Putamen (tissue), 1 donor: ENCODE measurements at places on chromosomes 4 and X.

GRCh38 chrX:49310371-49310770 lies 6.9 kb downstream of the GAGE10 start:
- DNase-seq: no peak

- DNase-seq: no peak
Measured at GRCh38 chr4:110621328-110621812, 1.5 kb downstream of the PITX2 start.

GRCh38 chrX:42696536-42697124 lies 81.3 kb downstream of the PPP1R2C start:
- no peak for DNase-seq

DNA sequence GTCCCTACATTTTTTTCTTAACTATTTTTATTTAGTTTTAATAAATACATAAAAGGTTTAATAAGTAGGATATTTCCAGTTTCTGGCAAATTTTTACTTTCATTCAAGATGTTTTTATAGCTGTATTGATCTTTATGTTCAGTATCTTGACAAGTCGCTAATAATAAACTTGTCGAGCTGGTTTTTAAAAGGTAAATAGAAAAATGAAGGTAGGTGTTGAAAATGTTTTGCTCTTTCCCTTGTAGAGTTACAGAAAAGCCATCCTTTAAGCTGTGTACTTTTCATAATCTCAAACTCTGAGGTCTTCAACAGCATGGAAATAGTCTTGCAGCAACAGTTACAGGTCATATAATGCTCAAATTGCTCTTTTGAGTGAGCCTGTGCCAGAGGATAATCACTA lies 52.6 kb downstream of the RS1 start:
- no peak for DNase-seq

GRCh38 chr4:112637552-112637866 lies 566 bp downstream of the LARP7 start:
- DNase-seq: no peak

DNA sequence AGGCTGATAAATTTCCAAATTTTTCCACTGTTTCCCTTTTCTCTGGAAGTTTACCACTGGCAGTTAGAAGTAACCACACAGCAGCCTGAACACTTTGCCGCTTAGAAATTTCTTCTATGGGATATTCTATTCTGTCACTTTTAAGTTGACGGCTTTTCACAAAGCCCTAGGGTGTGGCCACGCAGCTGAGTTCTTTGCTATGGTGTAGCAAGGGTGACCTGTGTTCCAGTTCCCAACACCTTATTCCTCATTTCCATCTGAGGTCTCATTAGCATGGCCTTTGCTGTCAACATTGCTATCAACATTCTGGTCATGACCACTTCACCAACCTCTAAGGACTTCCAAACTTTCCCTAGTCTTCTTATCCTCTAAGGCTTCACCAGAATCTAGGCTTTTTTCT lies 45.4 kb upstream of the NFKB1 start:
- DNase-seq: no peak

DNA sequence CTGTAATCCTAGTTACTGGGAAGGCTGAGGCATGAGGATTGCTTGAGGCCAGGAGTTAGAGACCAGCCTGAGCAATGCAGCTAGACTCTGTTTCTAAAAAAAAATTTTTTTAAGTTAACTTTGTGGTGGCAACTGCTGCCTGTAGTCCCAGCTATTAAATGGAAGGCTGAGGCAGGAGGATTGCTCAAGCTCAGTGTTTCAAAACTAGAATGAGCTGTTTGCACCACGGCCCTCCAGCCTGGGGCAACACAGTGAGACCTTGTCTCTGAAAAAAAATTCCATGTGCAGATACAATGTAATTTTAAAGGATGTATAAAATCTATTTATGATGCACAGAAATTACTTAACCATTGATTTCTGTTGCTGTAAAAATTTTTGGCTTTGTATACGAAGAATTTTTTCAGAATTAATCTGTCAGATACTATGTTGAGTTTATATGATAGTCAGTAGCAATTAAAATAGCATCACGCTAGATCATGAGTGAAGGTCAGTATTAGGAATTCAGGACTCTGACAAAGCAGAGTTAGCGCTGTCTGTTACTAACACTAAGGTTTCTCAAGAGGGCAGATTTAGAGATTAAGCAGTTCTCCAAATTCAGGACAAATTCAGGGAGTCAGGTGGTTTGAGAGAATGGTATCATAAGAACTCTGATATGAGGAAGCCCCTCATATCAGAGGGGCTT lies 8.3 kb upstream of the AGA start:
- DNase-seq: no peak

- DNase-seq: no peak
Measured at GRCh38 chr4:70392057-70392776, 5.5 kb upstream of the OPRPN start.

- peak; percentile 29 for DNase-seq
Measured at GRCh38 chr4:121462660-121463261, 81.9 kb upstream of the QRFPR start.

- DNase-seq: no peak
Measured at GRCh38 chrX:48076343-48076742, 4.9 kb upstream of the ZNF630 start.

DNA sequence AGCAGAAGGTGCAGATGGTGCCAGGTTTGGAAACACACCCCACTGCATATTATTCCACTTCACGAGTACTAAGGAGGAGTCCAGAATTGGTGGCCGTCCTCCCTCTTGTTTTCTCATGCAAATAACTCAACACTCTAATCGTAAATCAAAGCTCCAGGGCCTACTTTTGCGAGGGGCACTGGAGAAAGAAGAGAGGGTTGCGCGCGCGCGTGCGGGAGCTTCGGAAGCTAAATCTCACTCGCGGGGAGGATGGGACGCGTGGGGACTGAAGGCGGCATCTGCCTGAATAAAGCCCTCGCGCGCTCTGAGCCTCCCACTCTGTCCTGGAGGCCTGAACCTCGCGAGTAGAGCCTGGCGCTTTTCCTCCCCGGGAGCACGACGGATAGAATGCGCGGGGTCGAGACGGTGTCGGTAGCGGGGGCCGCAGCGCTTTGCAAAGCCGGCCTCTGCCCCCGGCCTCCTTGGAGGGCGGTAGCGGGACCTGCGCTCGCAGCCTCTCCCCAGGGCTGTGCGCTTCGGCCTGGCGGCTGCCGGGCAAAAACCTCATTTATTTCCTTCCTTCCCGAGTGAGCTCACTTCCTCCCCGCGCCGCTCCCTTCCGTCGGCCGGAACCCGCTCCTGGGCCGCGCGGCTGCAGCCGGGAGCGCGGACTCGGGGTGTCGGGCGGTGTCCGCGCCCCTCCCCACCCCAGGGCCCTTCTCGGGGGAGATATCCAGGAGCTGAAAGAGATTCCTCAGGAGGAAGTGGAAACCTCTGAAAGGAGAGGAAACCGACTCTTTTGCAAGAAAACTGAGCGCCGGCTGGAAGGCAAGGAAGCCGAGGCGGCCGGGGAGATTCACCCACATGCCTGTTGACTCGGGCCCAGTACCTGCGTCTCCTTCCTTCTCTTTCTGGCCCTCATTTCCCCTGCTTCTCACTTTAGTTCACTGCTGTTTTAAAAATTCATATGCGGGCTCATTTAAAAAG lies 20.7 kb downstream of the HAND2 start:
- no peak for DNase-seq

DNA sequence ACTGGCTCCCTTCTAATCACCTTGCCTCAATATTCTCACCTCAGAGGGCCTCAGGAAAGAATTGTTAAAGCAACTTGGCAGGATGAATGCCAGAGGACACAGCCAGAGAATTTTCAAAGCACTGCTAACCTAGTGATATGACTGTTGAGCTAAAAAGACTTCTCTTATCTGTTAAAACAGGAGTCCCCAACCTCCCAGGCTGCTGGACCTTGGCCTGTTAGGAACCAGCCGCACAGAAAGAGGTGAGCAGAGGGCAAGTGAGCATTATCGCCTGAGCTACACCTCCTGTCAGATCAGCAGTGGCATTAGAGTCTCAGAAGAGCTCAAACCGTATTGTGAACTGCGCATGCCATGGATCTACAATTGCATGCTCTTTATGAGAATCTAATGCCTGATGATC lies 1.7 kb upstream of the KCNE5 start:
- DNase-seq: no peak

DNA sequence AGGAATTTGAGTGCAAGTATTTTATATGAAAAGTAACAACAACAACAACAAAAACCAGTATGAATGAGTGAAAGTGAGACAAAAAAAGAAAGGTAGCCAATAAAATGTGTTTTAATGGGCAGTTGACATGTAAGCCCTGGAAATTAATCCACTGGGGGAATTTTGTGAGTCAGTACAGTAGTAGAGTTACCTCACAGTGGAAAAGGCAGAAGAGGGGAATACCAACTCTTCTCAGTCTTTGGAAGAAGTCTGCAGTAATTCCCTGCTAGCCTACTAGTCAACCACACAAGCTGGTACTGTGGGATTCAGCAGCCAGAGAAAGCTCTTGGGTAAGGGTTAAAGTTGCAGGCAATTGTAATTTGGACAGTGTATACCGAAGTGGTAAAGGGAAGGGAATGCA lies 76.3 kb upstream of the IL15 start:
- no peak for DNase-seq

DNA sequence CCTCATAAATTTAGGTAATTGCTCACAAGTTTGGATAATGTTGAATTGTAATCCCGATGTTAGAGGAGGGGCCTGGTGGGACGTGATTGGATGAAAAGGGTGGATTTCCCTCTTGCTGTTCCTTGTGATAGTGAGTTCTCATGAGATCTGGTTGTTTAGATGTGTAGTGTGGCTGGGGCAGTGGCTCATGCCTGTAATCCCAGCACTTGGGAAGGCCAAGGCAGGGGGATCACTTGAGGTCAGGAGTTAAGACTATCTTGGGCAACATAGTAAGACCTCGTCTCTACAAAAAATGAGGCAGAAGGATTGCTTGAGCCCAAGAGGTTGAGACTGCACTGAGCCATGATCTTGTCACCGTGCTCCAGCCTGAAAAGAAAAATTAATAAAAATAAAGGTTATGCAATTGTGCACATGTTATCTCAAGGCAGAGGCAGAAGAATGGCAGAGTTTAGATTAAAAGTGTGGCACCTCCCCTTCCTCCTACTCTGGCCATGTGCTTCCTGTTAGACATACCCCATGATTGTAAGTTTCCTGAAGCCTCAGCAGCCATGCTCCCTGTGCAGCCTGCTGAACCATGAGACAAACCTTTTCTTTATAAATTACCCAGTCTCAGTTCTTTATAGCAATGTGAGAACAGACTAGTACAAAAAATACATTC lies 36.5 kb downstream of the ERVMER34-1 start:
- no peak for DNase-seq

DNA sequence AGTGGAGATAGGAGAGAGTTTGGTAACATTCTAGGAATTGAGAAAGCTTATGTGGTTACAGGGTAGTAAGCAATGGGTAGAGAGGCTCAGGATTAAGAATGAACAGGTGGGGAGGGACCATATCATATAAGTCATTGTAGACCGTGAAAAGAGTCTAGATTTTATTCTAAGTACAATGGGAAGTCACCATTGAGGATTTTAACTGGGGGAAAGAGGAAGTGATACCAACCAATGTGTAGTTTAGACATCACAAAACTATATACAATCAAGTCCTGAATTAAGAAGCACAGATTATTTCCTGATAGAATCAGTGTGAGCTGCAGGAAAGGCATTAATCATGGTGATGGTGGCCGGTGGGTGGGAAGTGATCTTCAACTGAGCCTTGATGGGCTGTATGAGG lies 178.3 kb upstream of the ZIC3 start:
- no peak for DNase-seq

DNA sequence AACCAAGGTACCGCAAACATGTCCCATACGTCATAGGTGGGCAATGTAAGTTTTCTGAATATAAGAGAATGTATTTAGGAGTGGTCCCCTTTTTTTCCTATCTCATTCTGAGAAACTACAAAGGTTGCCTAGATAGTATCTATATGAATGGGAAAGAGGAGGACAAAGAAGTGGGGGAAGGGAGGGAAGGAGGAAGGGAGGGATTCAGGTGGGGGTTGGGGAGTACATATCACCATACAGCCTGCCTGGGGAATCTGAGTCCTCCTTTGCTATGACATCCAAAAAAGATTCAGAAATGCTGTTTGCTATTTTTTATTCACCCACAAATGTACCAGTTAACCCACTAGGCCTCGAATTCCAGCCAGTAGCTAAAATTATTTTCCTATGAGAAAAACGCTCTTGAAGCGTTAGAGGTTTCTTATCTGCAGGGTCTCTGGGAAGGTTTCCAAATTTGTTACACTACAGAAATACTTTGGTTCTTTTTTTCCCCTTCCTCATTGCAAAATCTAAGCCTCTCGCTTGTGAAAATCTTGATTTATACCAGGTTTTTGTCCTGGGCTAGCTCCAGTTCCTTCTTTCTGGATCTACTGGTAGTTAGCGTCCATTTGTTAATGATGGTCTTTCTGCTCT lies 212.9 kb downstream of the NSUN7 start:
- no peak for DNase-seq

DNA sequence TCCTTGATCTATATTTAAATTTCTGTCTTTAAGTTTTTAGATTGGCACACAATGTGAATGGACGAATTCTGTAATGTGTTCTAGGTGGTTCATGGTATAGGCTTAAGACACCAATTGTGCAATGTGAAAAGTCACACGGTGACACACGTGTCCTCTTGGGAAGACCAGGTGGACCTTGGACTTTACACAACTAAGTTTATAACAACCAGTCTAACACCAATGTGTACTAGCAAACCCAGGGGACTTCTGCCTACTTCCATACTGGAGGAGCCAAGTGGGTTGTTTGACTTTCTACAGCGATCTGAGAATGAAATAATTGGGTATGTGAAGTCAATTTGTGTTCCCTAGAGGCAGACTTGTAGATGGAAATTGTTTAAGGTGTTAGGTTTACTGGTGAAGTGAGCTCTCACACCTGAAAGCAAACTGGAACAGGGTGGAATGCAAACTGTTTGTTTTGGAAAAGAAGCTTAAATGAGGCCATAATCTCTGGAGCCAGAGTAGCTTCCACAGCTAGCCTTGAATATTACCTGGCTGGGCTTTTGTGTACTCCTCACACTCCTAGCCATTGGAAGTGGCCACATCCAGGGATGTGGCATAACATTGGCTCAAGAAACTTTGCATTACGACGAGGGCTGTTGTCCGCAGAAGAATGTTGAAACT lies 45.9 kb upstream of the WDR1 start:
- DNase-seq: no peak

- DNase-seq: peak; percentile 10
Measured at GRCh38 chr4:27861381-27861787, 1000.7 kb downstream of the STIM2 start.

DNA sequence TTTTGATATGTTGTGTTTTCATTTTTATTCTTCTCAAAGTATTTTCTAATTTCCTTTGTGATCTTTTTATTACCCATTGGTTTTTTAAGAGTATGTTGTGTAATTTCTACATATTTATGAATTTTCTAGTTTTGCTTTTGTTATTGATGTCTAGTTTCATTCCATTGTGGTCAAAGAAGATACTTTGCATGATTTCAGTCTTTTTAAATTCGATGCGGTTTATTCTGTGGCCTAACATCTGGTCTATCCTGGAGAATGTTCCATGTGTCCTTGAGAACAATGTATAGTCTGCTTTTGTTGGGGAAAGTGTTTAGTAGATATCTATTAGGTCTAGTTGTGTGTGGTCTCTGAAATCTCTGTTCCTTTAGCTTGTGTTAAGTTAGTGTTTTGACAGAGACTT lies 46.2 kb downstream of the PPEF1 start:
- no peak for DNase-seq

- no peak for DNase-seq
Measured at GRCh38 chr4:5204781-5205180, 153.5 kb downstream of the STK32B start.
